ENCODE measurements at places on chromosomes 12 and 14.

GRCh38 chr12:132357623-132358186, 28.3 kb upstream of the GALNT9 start:
- DNase-seq = no peak

GRCh38 chr12:65825183-65825506, 862 bp downstream of the HMGA2 start:
- DNase-seq = no peak

- no peak for DNase-seq
These were observed 5.9 kb upstream of the CCDC197 start for GRCh38 chr14:93991212-93991611.

GRCh38 chr12:122127839-122128238, 46.2 kb downstream of the IL31 start:
- no peak for DNase-seq

- DNase-seq = peak; percentile 63
These were observed at the start of gene MUCL1 for GRCh38 chr12:54853933-54854538. TSS of gene MUCL1 (plus strand) at chr12:54854516. CDS start at chr12:54854583, 67 bp downstream.

- no peak for DNase-seq
These were observed 15.2 kb downstream of the ARL6IP4 start for GRCh38 chr12:122995503-122996187.
